ENCODE measurements at places on chromosomes 11 and 22. TPM values are rescaled to one million over a fixed set of nuclear protein-coding genes. Genes with fewer than 3 reads are reported as not detected.

DNA sequence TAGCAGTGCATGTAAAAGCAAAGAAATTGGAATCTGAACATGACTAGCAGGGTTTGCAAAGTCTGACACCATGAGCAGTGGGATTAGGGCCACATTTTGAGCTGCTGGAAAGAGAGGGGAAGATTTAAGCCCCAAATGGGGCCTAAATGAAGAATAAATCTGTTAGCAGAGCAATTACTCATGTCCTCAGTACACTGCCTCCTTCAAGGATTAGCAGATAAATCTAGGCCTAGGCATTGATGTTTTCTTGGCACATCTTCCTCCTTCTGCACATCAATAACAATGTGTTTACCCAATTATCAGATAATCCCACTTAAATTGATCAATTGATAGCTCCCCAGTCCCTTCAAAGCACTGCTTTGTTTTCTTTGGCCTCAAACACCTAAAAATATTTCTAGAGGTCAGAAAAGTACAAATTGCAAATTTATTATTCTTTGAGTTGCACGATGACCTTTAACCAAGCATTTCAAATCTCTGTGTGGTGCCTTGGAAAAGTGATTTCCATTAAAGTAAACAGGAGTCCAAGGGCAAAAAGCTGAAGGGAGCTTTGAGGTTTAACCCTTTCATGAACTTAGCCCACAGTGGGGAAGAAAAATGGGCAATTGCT, 514.7 kb upstream of the CHORDC1 start:
- no peak for DNase-seq

DNA sequence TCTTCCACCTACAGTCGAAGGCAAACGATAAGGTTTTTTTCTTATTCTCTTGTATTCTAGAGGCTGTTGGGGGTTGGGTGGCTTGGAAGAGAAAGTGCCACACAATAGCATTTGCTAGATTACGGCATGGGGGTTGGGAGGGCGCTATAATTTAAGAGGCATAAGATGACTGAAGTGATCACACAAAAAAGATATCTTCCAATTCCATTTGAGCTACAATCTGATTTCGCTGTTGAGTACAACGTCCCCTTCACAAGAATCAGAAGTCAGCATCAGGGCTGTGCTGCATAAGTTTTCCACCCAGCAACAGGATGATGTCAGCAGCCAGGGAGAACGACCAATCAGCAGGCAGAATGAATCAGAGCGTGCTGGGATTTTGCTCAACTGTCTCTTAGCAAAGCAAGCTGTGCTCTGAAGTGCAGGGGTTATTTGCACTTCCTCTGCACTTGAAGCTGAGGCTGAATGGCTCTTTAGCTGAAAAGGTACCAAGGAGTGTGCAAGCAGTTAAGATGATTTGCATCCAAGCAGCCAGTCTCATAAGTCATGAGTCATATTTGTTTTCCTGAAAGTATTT, 23.2 kb upstream of the SESN3 start:
- DNase-seq: peak; percentile 88

GRCh38 chr22:44583854-44584253, 85.8 kb upstream of the RTL6 start:
- no peak for DNase-seq

The TRIM51 gene
- polyA plus RNA-seq: not detected
